ENCODE measurements at places on chromosomes 6 and 20.

GRCh38 chr6:120894077-120894476 lies 440.2 kb downstream of the TBC1D32 start:
- DNase-seq, result no peak

DNA sequence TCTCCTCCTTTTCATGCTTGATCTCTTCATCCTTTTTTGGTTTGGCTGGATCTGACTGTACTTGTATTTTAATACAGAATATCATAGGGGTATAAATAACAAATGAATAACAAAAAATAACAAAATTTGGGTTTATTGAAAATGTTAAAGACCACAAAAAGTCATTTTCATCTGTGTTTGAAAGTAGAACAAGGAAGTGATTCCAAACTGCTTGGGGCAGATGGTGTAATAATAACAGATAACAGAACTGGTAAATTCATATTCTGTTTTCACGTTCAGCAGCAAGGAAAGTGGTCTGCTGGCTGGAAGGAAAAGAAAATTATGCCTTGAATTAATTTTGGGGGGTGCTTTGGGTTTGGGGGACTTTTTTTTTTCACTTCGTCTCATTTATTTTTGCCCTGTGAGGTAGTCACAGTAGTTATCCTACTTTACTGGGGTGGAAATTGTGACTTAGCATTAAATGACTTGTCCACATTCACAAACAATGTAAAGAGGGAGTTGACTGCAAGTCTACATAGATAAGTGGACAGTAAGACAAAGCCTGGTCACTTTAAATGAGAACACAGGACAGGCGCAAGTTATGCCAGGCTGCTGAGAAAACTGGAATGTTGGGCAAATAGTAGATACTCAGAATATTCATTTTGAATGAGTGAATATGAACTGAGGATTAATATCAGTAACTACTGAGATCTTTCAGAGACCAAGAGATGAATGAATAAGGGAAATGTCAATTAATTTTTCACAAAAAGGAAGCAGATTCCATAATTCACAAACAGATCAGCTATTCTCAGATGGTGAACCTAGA lies 193.9 kb upstream of the CITED2 start:
- peak; percentile 18 for DNase-seq

GRCh38 chr20:36645998-36646397 lies at the start of gene SLA2:
Gene SLA2, minus strand, starts transcription at chr20:36646196. Its CDS starts 4,861 bp downstream, at chr20:36641335.
- peak; percentile 88 for DNase-seq

DNA sequence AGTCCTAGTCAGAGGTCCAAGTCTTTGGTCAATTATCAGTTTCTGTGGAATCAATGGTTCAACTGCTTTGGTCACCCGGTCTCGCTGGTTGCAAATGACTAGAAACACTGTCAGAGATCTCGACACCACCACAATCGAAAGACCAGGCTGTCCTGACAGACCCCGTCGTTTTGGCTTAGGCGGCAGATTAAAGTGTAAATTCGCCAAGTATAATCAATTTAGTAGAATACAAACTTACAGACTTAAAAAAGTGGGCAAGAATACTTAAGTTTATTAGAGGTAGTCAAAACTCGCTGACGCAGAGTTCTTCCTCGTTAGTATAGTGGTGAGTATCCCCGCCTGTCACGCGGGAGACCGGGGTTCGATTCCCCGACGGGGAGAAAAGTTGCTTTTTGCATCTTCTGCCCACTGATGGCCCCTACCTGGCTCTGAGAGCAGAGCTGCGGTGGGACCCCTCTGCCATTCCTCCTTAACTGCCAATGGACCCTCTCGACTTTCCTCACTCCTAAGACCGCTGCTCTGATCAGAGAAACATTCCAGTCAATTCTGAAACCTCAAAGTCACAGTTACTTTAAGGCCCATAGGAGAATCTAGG lies 30.6 kb upstream of the ZNF184 start:
- DNase-seq, result peak; percentile 75

GRCh38 chr6:157013649-157014304 lies 236.6 kb downstream of the ARID1B start:
- DNase-seq, result no peak

DNA sequence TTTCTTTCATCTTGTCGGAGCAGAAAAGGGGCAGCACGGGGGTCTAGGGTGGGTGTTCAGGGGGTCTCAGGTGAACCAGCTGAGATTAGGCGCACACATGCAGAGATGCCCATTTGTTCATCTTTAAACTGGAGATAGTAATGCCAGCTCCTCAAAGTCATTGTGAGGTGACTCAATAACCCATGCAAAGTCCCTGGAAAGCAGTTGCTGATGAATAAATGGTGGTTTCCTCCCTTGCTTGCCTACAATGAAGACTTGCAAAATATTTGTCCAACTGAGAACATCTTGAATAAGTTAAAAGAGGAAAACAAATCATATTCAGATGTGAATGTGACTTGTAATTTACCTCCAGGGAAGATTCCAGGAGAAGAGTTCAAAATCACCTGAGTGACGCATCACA lies 206.9 kb downstream of the LY86 start:
- DNase-seq, result peak; percentile 73

- no peak for DNase-seq
Measured at GRCh38 chr6:20826378-20826777, 292.1 kb downstream of the CDKAL1 start.

DNA sequence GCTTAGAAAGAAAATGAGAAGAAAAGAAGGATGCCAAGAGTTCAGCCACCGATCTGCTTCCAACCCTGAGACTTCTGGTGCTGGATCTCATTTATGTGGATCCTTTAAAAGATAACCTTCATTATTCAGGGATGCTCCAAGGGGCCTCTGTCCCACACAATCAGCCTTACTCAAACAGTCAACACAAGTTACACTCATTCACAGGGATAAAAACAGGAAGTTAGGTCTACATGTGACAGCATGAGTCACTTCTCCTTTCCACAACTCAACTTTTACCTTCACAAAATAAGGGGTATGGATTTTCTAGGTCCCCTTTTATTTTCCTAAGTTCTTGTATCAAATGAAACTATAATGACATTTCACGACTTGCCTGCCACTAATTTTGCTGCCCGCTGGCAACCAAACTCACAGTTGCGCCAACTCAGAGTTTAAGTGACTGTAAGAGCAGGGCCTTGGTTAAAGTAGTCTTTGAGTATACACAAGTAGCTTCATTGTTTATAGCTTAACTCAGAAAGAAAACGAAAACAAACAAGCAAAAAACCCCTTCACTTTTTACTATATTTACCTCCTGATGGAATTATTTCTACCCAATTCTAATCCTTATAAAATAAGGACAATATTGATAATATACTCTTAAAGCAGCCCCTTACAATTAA lies 278.8 kb upstream of the RUNX2 start:
- DNase-seq, result peak; percentile 78

DNA sequence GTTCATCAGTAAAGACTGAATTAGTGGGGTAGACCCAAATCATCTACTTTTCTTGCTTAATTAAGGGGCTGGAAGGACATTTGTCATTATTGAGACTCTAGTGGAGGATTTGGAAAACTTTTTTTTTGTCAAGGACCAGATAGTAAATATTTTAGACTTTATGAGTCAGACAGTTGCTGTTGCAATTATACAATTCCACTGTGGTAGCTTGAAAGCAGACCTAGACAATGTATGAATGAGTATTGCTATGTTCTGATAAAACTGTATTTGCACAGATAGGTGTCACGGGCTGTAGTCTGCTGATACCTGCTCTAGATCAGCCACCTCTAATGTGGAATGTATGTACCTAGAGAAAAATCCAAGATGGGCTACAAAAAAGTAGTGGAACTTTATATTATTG lies 175.0 kb downstream of the CARMIL1 start:
- peak; percentile 28 for DNase-seq

DNA sequence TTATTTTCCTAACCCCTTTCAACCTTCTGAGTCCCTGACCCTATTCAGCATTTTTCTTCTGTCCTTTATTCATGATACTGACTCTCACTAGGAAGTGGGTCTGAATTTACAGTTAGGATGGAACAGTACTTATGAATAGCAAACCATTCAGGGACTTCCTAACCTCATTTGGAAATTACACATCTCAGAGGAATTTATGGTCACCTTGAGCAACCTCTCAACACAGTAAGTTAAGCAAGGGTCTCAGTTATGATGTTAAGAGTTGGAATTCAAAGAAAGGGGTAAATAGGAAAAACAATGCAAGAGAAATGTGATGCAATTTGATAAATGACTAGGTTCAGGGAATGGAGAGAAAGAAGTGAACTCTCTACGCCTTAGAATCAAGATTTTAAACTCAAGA lies 97.3 kb downstream of the GPR6 start:
- DNase-seq, result no peak

DNA sequence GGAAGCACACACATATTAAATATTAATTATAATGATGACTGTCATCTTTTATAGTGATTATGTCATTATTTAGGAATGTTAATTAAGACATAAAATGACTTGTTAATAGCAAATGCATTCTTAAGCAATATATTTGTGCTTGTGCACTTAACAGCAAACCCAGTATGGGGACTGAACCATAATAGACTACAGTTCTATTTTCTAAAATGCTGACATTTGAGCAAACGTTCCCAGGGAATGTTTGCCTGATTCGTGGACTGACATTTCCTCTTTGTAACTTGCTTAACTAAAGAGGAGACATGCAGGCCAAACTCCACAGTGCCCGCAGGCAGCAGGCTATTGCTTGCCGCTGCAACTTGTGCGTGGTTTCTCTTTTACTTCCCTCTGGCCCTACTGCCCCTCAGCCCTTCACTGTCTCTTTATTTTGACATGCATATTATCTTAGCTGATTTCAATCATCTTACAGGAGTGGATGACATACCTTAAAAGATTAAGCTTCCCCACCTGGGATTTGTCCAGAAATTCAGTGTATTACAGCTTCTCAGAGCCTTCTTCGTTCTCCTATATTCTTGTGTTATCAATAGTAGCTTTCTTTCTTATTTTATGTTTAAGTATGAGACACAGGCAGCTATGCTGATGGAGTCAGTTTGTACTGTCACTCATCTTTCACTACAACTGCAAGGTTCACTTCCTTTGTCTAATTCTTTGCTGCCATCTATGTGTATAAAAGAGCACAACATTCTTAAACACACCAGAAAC lies 141.5 kb downstream of the GMDS start:
- peak; percentile 38 for DNase-seq

- no peak for DNase-seq
Measured at GRCh38 chr6:157808405-157808950, 14.6 kb upstream of the SNX9 start.

GRCh38 chr6:130529569-130530149 lies 163.8 kb downstream of the TMEM200A start:
- DNase-seq, result no peak

- peak; percentile 81 for DNase-seq
Measured at GRCh38 chr6:11711003-11711983, 67.3 kb downstream of the ADTRP start.

- DNase-seq, result peak; percentile 19
Measured at GRCh38 chr20:62860924-62861691, 514 bp downstream of the TCFL5 start.

- DNase-seq, result no peak
Measured at GRCh38 chr20:58921564-58921963, 59.5 kb upstream of the NELFCD start.

DNA sequence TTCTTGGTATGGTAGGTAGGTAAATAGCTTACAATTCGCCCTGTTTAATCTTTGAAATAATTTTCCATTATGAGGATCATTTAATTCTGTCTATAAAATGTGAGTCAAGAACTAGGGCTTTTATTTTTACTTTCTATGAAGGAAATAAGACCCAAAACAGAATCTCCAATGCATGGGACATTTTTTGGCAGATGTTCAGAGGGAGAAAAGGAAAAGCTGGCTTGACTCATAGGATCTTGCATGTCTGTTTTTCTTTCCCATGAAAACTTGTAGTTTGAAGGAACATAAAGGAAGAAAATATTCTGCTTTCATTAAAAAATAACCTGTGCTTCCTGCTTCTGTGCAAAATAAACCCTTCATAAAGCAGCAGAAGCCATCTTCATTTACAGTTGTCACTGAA lies 143.1 kb upstream of the INSM1 start:
- DNase-seq, result no peak

GRCh38 chr6:158061709-158062461 lies 80.2 kb downstream of the SYNJ2 start:
- no peak for DNase-seq

DNA sequence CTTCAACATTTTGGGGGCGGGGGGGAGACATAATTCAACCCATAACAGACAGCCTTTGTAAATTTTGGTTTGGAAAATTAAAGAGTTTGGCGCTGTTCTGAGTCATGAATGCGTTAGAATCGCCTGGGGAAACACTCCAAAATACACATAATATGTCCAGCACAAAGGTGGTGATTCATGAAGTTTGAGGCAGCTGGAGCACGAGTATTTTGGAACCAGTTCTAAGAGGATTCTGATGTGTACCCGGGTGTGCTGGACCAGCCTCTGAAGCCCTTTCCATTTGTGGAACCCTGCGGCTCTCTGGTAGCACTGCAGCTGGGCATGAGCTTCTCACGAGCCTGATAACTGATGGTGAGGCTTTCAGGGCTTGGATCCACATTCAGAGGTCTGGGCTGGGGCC lies 4.7 kb downstream of the GMPR start:
- DNase-seq, result no peak

DNA sequence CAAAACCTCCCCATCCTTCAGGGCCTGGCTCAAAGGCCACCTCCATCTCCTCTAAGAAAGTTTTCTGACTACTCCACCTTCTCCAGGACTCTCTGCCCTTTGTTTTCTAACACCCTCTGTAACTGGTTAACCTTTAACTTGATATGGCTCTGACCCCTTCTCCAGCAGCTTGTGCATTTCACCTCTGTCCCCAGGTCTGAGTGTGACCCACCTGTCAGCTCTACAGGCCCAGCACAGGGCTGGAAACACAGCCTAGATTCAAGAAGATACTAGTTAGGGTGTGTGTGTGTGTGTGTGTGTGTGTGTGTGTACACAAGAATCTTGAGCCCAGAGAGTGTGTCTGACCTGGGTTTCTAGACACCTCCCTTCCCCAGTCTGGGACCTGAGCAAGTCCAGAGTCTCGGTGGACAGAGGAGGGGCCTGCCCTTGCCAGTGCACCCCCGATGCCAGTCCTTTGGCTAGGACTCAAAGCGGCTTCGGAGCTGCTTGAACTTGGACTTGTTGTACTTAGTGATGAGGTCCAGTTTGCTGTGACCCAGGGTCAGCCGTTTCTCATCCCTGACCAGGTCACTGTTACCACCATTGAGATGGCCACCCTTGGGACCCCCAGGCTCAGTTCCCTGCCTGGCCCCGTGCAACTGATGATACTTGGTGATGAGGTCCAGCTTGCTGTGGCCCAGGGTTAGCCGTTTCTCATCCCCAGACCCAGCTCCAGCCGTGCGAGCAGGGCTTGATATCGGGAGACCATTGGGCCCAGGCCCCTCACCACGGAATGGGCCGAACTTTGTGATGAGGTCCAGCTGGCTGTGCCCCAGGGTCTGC lies 1.7 kb upstream of the EIF6 start:
- no peak for DNase-seq
